ENCODE measurements at places on chromosomes 7 and 10.

DNA sequence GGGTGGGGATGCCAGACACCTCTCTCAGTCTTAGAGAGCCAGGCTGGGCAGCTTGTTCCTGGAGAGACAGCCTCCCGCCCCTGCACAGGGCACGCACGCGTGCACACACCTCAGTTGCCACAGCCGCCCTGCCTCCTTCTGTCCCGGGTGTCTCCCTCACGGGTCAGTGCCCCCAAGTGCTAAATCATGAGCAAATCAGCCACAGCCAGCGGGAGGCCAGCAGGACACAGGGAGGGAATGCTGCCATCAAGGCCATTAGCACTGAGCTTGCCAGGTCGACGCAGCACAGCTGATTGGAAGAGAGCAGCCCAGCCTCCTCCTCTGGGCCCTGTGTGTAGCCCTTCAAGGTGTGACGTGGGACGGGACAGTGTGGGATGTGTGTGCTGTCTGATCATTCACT lies 130.4 kb downstream of the CDH23 start:
- DNase-seq, result no peak

- no peak for DNase-seq
Measured at GRCh38 chr7:74187915-74188675, 13.9 kb downstream of the EIF4H start.

DNA sequence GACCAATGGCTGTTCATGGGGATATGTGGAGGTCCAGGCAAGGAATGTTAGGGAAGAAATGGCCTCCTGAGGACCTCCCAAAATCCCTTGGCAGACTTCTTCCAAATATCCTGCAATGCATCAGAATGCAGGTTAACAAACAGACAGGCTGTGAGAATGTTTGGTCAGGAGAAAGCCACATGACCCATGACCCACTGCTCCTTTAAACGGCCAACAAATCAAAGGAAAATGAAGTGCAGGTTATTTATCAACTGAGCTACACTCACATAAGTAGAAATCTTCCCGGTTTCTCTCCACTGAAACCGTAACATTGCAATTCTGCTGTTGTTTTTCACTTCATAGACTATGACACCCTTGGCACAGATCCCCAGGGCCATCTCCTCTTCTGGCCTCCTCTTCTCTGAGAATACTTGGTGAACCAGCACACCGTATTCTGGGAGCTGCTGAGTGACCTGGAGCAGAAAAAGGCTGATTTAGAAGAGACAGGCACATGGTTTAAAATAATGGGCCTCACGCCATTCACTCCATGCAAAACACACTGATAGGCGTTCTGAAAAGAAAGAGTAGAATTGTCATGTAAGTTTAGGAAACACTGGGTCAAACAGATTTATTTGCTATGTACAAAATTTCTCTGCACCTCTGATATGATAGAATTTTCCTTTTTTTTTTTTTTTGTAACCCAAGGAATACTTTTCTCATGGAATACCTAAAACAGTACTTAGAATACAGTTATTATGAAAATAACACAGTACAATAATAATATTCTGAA lies 67.8 kb downstream of the FRMPD2 start:
- no peak for DNase-seq

DNA sequence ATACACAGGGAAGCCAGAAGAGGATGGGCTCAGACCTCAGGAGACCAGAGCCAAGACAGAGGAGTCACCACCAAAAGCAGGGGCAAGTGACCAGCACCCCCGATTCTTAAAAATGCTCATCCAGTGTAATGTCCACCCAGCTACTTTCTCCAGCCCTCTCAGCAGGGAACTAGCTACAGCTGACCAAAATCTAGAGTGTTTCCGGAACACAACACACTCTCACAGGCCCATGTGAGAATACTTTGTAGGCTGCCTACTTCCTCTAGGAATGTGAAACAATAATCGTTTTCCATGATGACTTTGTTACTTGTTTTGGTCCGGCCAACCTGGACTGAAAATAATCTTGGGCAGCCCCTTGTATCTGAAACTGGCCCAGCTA lies 14.5 kb downstream of the PSAP start:
- no peak for DNase-seq

- no peak for DNase-seq
Measured at GRCh38 chr10:21705142-21705827, 171.3 kb downstream of the MLLT10 start.

DNA sequence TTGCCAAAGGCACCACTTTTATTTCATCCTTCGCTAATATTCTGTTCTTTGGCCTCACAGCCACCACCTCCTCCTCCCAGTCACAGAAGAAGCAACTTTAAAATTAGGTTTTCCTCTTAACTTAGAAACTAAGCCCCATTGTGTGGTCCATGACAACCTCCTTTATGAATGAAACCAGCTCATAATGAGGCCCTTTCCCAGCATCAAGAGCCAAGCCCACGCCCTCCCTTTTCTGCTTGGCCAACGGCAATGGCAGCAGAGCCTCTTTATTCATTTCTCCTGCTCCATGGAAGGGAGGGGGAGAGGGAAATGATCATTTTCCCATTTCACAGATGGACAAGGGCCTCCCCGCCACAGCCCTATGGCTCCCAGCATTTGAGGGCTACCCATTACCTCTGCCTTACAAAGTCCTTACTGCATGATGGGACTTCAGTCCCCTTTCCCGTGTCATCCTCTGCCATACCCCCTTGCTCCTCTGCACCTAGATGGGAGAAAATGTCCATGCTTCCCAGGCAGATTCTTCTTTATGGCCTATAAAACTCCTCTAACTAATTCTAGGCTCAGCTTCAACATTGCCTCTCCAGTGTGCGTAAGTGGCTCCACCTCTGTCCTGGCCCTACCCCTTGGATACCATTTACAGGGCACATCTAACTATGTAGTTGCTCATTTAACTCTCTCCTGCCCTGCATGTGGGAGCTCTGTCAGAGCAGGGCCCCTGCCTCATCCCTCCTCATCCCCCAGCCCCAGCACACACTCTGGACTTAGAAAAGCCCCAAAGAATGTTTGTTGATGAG lies 475.5 kb downstream of the RPS24 start:
- no peak for DNase-seq

DNA sequence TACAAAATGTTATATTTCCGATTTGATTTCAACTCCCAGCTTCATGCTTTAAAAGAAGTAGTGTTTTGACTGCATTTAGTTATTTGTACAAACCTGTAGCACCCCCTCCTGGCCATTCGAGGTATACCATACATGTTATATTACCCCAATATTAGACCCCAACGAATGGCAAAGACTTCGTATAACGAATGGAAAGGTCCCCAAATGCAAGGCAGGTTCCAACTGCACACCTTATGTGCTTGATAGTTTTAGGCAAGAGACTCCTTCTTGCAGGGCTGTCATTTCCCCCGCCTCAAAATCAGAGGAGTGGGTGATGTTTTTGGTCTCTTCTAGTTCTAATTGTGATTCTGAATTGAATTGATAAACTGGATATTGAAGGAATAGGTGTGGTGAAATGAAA lies 101.1 kb upstream of the TARP start:
- no peak for DNase-seq

GRCh38 chr7:105972276-105972675 lies 9.2 kb downstream of the CDHR3 start:
- DNase-seq, result no peak

DNA sequence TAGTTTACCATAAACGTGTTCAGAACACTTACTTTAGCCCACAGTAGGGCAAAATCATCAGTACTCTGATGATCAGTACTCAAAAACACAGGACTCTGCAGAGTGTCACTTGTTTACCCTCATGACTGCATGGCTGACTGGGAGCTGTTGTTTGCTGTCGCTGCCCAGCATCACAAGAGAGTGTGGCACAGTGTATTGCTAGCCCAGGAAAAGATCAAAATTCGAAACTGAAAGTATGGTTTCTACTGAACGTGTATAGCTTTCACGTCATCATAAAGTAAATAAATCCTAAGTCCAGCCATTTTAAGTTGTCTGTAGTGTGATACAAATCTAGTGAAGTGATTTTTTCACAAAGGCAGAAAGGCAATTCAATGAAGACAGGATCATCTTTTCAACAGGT lies 184.6 kb downstream of the RAMP3 start:
- no peak for DNase-seq

DNA sequence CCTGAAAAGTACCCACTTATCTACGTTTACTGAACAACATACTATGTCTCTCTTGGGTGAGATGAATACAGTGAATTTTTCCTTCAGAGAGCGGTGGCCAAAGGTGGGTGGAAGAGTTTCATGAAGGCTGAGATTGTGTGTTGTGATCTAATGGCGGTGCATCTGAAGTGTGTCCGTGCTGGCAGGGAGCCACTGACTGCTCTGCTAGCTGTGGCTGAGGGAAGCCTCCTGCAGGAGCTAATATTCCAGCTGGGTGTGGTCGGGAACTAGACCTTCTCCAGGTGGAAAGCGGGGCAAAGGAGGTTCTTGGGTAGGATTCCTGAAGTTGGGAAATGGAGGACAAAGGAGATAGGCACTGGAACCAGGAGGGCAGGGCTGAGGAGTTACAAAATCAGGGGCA lies 69.2 kb upstream of the GRB10 start:
- DNase-seq, result no peak

- DNase-seq, result no peak
Measured at GRCh38 chr10:93977442-93977841, 16.3 kb upstream of the PLCE1 start.

GRCh38 chr10:24193330-24193729 lies 15.6 kb upstream of the KIAA1217 start:
- DNase-seq, result no peak
